NCI-H524 (cell line): ENCODE measurements at places on chromosomes 5 and 9.

GRCh38 chr9:112054916-112055315 is 120.2 kb downstream of the SUSD1 start:
- no peak for DNase-seq

DNA sequence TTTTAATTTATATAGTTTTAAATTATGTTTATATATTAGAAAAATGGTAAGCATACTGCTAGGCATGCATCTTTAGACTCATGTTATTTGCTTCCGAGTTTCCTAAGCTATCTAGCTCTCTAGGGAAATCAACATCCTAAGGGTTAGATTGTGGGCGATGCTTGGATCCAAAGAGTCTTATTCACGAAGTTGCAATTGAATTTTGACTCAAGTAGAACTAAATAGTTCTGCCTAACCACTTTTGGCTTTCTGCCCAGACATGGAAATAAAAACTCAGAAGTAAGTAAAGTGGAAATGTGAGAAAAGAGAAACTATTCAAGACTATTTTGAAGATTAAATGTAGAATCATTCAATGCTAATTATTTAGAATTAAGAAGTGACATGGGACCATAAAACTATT is 440.4 kb downstream of the CDH18 start:
- DNase-seq = peak; percentile 5

DNA sequence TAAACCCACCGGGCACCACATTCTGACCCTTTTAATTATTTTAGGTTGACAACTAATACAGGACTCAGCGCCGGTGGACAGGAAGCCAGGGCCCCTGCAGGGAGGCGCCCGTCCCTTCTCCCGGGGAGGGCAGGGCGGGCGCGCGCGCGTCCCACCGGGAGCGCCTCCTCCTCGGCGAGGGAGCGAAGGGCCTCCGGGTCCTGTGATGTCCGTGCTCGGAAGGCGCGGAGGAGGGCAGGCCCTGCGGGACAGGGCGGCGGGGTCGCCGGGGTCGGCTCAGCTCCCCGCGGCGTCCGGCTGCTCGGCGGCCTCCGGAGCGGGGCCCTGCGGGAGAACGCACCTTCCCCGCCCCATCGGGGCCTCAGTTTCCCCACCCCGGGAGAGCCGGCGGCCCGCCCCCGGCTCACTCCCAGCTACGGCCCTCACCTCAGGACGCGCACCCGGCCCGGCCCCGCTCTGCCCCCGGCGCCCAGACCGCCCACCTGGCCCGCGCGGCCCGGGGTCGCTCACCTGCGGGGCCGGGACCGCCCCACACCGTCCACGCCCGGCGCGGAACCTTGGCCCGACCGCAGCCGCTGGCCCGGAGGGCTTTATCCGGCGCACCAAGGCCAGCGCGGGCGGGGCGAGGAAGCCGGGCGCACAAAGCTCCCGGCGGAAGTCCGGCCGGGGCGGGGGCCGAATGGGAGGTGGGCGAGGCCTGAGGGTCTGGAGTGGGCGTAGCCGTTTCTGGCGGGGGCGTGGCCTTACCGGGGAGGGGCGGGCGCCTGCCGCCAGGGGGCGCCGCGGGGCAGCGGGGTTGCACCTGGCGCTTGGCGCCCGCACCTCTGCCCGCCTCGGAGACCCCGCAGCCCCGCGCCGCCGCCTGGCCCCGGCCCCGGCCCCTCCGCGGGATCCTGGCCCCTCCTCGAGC is at the start of the genes EXD3 and NOXA1:
EXD3 (minus strand) TSS at position 559 of the 910 bp plus-strand sequence. CDS start 27,805 bp downstream, outside the sequence.
NOXA1 (plus strand) TSS at position 790 of the 910 bp plus-strand sequence. CDS start 137 bp downstream, outside the sequence.
- DNase-seq = peak; percentile 80

- peak; percentile 65 for DNase-seq
These were observed 3.4 kb downstream of the CLINT1 start for GRCh38 chr5:157855404-157855994.

DNA sequence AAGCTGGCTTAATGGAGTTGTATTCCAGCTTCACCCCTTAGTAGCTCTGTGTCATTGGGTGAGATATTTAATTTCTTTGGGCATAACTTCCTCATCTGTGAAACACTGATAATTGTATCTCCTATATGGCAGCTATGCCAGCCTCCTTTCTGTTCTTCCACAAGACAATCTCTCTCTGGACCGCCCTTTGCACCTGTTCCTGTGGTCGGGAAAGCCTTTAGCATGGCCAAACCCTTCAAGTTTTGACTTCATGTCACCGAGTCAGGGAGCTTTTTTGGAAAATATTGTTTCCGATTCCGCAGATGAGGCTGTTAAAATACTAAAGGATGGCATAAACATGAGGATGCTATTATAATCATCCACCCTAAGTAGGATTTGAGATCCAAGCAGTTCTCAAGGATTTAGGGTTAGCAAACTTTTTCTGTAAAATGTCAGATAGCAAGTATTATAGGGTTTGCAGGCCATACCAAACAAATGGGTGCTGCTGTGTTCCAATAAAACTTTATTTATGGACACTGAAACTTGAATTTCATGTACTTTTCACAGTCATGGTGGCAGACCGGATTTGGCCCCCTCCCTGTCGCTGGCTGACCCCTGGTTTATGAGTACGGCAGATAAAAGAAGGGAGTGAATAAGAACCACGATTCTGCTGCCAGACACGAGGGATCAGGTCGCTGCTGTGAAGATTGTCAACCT is 695 bp upstream of the NDFIP1 start:
- DNase-seq = no peak

DNA sequence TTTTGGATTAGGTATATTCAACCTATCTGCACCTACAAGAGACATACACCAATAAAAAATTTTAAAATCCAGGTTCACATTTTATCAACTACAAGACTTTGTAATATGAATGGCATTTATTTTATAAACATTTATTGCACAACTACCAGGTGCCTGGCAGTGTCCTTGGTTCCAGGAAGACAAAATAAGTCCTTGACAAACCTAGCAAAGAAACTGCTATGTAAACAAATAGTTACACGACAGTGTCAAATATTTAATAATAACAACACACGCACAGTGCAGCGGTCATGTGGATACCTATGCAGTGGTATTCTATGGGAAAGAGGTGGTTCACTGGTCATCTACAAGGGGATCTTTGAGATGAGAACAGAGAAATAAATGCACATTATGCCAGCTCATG is 120.7 kb downstream of the MYO10 start:
- DNase-seq = no peak

GRCh38 chr5:78907255-78907891 is 77.7 kb downstream of the ARSB start:
- peak; percentile 72 for DNase-seq

DNA sequence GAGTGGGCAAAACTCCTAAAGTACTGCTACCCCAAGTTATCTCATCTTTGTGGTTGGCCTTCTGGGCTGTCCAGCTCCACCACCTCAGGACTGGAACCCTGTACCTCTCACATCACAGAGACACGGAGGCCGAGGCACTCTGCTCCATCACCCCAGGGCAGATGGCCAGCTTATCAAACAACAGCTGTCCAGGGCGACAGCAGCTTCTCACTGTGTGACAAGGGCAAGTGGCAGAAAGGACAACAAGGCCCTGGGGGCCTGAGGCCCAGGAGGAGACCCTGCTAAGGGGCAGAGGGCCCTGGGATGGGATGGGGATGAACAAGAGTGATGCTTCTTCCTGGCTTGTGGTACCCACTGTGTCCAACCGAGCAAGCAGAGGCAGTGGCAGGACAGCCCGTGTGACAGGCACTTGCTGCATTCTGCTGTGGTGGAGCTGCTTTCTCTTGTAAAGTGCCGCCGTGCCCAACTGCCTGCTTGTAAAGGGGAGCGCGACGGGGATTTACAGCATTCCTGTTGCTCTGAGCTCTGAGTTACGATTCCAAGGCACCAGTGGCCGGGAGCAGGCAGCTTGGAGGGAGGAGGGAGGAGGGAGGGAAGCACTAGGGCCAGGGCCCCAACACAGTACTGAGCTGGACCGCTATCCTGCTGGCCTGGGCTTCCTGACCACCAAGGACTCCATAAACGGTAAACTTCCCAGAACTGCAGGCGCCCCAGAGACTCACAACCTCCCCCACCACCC is 71.2 kb downstream of the SHB start:
- peak; percentile 75 for DNase-seq

DNA sequence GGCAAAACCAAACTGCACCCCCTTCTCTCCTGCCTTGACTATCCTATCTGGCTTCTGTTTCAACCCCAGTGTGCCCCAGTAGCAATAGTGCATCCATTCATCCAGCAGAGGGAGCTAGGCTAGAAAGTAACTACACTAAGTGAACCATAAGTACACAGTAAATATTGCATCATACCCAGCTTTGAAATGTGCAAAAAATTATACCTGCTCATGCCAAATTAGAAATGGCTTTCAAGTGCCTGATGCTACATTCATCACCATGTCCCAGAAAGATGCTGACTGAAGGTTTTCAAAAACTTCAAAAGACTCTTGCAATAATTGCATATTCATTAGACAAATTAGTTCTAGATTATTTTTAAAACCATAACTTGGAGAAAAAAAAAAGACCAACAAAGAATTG is 153.5 kb downstream of the PRELID2 start:
- DNase-seq = peak; percentile 36

DNA sequence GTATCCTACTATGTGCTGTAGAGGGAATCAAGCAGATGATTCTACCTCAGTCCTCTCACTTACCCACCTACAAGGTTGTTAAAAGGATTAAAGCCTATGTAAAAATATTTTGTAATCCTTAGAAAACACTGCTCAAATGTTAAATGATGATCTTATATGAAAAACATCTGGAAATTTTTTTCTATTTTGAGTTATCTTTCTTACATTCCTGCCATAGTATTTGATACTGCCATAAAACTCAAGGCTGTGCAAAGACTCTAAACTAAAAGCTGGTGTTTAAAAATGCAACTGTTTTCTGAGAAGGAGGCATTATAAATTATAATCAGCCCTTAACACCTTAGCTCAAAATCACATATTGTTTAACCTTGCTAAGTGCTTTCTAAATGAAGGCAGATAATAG is 474.2 kb downstream of the PRELID2 start:
- DNase-seq = no peak

GRCh38 chr5:95631991-95632675 is 12.2 kb downstream of the GPR150 start:
- DNase-seq = no peak

- no peak for DNase-seq
These were observed 231.1 kb downstream of the MLLT3 start for GRCh38 chr9:20391208-20391607.

GRCh38 chr5:88452820-88453219 is 184.2 kb upstream of the TMEM161B start:
- no peak for DNase-seq

GRCh38 chr9:126536131-126536530 is 77.6 kb upstream of the LMX1B start:
- no peak for DNase-seq
